ENCODE measurements at places on chromosomes 11 and 22. TPM values are rescaled to one million over a fixed set of nuclear protein-coding genes. Genes with fewer than 3 reads are reported as not detected.

The OR5P2 gene
- total RNA-seq, result not detected

The PGA5 gene
- total RNA-seq, result not detected

The GAB4 gene
- total RNA-seq, result not detected

The ABTB2 gene
- 6.1 TPM for total RNA-seq

The CRYBB1 gene
- not detected for total RNA-seq

The STT3A gene
- 144 TPM for total RNA-seq

The C22orf15 gene
- total RNA-seq, result 0.84 TPM

The PRRG4 gene
- 0.67 TPM for total RNA-seq

The OR5B21 gene
- 0.40 TPM for total RNA-seq

The MOGAT2 gene
- total RNA-seq, result not detected

The SLC17A6 gene
- not detected for total RNA-seq

The TSPAN32 gene
- 2.8 TPM for total RNA-seq

The TMEM25 gene
- 8.9 TPM for total RNA-seq

The KDELR3 gene
- 0.55 TPM for total RNA-seq

The MYEOV gene
- not detected for total RNA-seq

The TRIM49D1 gene
- not detected for total RNA-seq

The ZFTA gene
- total RNA-seq, result 6.8 TPM

The OR52E8 gene
- total RNA-seq, result not detected

The BDNF gene
- not detected for total RNA-seq

The TMPRSS13 gene
- 1.7 TPM for total RNA-seq

The SCN4B gene
- 0.29 TPM for total RNA-seq

The SMIM35 gene
- total RNA-seq, result 0.13 TPM

The STX3 gene
- total RNA-seq, result 8.8 TPM

The INSC gene
- 0.23 TPM for total RNA-seq

The AIFM3 gene
- total RNA-seq, result not detected

The ACCSL gene
- not detected for total RNA-seq

The TUBA8 gene
- total RNA-seq, result 1.2 TPM

The TRIM21 gene
- 20.9 TPM for total RNA-seq

The TBX1 gene
- not detected for total RNA-seq

The MIOX gene
- total RNA-seq, result 0.42 TPM

The PLEKHA7 gene
- 9.5 TPM for total RNA-seq

The AGBL2 gene
- 2.9 TPM for total RNA-seq

The POU2AF2 gene
- not detected for total RNA-seq

The CYTH4 gene
- total RNA-seq, result 16.4 TPM

The MS4A4A gene
- not detected for total RNA-seq

The MRGPRX3 gene
- total RNA-seq, result not detected

The LARGE1 gene
- total RNA-seq, result 0.38 TPM

The OR2AT4 gene
- total RNA-seq, result not detected

The MUC5AC gene
- not detected for total RNA-seq

The TMEM86A gene
- 1.1 TPM for total RNA-seq

The BATF2 gene
- total RNA-seq, result not detected

The SPTBN2 gene
- total RNA-seq, result 0.59 TPM

The OSBP2 gene
- 0.63 TPM for total RNA-seq

The GAL3ST1 gene
- not detected for total RNA-seq

The TCN2 gene
- total RNA-seq, result not detected

The SPI1 gene
- total RNA-seq, result not detected

The OR4A16 gene
- not detected for total RNA-seq

The GVQW3 gene
- 2.9 TPM for total RNA-seq

The ESAM gene
- total RNA-seq, result 0.94 TPM

The FUT4 gene
- 6.9 TPM for total RNA-seq

The SCGB1A1 gene
- total RNA-seq, result not detected

The MS4A3 gene
- total RNA-seq, result not detected

The PAMR1 gene
- not detected for total RNA-seq

The KCNK4 gene
- total RNA-seq, result not detected
